ENCODE measurements at places on chromosomes 11 and 22.

- no peak for DNase-seq
Measured at GRCh38 chr11:14124350-14124749, 161.8 kb downstream of the SPON1 start.

DNA sequence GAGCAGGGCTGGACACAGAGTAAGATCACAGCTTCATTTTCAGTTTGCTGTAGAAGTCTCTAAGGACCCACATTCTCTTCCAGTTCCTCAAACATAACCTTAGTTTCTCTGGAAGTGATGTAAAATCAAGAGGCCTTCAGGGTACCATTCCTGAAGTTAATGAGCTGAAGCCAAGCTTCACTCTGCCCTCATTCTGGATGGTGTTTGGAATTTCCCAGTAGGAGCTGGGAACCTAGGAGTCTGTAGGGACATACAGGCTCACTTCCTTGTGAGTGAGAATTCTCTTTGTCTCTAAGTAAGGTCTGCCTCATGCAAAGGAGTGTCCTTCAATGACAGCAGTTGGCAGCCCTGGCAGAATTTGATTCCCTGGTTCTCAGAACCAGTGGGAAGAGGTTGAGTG is 142.4 kb upstream of the NARS2 start:
- no peak for DNase-seq

DNA sequence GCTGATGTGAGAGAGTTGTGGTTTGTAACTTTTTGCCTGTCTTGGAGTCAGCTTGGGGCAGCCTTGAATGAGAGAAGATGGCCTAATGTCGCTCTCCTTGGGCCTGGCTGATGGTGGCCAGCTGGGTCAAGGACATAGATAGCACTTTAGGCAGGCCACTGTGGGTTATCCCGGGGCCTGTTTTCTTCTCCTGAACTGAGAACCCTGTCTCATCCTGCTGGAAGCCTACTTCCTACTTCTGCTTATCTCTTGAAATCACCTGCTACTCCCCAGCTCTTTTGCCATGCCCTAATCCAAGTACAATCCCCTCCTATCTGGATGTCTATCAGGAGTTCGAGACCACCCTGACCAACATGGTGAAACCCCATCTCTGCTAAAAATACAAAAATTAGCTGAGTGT is 49.5 kb downstream of the OSBP2 start:
- no peak for DNase-seq

DNA sequence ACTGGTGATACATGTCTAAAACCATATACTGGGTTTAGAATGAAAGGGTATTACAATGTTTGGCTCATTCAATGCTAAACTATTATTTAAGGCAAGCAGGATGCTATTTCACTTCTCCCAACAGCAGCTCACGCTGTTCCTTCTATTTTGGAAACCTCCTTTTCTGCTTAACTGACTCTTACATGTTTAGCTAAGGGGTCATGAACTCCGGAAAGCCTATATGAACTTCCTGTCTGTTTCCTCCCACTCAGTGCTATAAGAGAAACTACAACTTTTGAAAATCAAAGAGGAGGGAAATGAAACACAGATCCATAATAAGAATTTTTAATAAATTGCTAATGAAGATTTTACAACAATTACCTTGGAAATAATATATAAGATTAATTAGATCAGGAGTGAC is 30.9 kb downstream of the SLC36A4 start:
- DNase-seq = peak; percentile 54

DNA sequence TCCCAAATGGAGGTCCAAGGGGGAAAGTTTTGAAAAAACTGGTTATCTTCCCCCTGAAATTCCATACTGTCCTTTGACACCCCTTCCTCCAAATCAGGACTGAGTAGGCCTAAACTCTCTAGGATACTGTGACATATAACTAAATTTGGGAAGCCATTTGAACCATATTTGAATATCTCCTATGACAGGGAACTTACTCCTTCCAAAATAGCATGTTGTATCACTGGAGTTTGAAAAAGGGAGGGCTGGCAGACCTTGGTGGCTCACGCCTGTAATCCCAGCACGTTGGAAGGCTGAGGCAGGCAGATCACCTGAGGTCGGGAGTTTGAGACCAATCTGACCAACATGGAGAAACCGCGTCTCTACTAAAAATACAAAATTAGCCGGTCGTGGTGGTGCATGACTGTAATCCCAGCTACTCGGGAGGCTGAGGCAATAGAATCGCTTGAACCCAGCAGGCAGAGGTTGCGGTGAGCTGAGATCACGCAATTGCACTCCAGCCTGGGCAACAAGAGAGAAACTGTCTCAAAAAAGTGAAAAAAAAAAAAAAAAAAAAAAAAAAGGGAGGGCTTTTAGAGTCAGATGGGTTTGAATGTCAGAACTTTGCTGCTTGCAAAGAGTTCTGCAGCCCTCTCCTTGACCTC is 42.4 kb downstream of the PIK3C2A start:
- no peak for DNase-seq

- DNase-seq = no peak
Measured at GRCh38 chr11:72220696-72221363, 3.7 kb upstream of the INPPL1 start.

DNA sequence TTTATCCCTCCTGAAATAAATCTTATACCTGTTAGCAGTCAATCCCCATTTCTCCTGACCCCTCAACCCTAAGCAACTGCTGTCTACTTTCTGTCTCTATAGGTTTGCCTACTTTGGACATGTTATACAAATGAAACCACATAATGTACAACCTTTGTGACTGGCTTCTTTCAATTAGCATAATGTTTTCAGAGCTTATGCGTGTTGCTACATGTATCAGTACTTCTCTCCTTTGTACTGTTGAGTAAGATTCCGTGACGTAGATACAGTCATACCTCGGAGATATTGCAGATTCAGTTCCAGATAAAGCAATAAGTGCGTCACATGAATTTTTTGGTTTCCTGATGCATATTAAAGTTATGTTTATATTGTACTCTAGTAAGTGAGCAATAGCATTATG is 127.3 kb downstream of the MORC2 start:
- no peak for DNase-seq

DNA sequence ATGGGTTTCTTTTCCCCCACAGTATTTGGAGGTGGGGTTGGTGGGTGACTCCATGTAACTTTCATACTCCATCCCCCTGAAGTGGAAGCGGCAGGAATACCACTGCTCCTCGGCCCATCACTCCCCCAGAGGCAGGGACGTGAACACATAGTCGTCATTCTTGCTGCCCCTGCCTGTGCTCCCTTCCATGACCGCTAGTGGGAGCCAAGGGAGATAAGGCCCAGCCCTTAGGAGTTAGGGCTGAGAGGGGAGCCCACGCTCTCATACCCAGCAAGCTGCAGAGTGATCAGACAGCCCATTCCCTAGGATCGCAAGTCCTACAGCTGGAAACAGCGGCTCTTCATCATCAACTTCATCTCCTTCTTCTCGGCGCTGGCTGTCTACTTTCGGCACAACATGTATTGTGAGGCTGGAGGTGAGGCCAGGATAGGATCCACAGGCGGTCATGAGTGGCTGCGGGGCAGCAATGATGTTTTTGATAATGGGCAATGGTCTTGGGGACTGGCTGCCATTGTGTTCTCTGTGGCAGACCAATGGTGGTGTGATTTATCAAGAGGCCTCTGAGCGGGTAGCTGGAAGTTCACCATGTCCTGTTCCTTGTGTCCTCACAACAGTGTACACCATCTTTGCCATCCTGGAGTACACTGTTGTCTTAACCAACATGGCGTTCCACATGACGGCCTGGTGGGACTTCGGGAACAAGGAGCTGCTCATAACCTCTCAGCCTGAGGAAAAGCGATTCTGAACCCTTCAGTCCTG is 15.9 kb downstream of the RHOG start:
- peak; percentile 94 for DNase-seq

DNA sequence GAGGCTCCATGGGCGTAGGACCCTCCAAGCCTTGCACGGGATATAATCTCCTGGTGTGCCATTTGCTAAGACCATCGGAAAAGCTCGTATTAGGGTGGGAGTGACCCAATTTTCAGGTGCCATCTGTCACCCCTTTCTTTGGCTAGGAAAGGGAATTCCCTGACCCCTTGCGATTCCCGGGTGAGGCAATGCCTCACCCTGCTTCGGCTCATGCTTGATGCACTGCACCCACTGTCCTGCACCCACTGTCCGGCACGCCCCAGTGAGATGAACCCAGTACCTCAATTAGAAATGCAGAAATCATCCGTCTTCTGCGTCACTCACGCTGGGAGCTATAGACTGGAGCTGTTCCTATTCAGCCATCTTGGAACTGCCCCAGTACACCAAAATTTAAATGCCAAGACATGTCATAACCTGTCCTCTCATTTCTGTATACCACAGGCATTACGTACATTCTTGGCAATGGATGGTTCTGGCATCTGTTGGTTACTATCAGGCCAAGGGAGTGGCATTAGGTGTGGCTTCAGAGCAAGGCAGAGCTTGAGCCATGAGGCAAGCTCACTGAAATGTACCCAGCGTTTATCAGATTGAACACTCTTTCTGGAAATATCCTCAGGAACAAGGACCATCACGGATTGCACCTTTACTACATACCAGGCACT is 95.4 kb upstream of the GALNT18 start:
- DNase-seq = no peak

GRCh38 chr11:22792497-22792896 is 37.1 kb downstream of the SVIP start:
- no peak for DNase-seq

DNA sequence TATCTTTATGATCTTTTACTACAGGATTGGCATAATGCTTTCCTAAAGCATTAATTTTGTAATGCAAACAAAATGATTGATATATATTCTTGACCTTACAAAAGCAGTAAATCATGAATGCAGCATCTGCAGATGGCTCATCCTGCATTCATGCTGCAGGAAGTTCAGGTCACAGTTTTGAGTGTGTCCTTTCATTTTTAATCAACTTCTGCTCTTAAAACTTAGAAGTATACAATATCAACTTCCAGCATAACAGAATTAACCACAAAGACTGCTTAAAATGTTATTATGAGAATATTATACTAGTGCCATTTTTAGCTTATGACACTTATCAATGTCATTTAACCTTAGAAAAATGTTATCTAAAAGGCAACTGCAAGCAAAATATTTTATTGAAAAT is 54.0 kb downstream of the SLC36A4 start:
- no peak for DNase-seq

GRCh38 chr22:20583471-20583922 is 76.1 kb downstream of the MED15 start:
- no peak for DNase-seq

GRCh38 chr11:118907051-118908042 is 18.4 kb downstream of the BCL9L start:
- DNase-seq = peak; percentile 62

DNA sequence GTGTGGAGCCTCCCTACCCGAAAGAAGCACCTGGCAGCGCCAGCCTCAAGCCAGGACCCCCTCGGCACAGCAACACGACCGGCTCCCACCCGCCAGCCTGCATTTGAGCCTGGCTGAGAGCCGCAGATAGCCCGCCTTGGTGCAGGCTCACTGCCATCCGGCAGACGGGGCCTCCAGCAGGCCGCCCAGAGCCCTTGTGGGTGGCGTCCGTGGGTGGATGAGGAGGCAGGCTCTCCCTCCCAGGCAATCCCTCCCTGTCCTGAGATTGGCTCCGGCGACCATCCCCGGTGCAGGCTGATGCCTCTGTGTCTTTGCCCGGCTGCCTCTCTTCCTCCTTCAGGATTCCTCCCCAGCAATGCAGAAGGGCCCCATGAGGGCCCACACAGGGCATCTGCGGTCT is 1527.9 kb downstream of the BRD1 start:
- DNase-seq = no peak

DNA sequence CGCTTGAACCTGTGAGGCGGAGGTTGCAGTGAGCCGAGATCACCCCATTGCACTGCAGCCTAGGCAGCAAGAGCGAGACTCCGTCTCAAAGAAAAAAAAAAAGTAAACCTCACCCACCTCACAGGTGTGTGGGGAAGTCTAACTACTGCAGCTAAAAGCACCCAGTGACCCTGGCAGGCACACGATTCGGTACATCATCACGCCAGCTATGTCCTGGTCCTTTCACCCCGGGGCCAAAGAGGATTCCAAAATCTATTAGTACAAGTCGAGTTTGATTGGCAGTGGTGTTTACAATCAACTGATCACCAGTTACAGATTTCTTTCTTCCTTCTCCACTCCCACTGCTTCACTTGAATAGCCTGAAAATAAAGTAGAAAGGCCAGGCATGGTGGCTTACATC is 6.3 kb downstream of the TST start:
- DNase-seq = no peak

DNA sequence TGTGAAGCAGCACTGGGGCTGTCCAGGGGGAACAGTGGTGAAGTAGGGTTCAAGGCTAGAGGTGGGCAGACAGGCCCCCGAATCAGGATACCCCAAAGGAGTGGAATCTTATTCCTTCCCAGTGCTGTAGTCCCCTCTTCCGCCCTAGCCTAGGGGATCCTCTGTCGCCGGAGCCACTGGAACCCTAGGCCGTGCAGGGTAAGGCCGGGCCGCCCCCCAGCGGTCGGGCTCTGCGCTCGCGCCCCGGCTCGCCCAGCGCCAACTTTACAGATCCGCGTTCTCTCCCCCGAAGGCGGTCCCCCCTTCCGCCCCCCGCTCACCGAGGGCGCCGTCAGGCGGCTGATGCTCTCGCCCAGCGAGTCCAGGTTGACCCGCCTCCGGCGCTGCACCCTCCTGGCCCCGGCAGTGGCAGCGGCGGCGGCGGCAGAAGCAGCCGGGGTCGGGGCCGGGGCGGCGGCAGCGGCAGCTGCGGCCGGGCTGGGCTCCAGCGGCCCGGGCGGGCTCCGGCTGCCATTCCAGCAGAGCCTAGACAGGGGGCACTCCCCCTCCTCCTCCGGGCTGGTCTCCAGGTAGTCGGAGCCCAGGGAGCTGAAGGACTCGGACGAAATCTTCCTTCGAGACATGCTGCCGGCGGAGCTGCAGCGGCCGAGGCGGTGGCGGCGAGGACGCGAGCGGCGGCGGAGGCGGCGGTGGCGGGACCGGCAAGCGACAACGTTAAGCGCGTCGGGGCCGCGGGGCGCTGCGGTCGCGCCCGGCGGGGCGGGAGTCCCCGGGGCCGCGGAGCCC is 650 bp downstream of the GUCY1A2 start:
- DNase-seq = no peak

- no peak for DNase-seq
Measured at GRCh38 chr22:19756288-19757128, 4.1 kb upstream of the TBX1 start.

DNA sequence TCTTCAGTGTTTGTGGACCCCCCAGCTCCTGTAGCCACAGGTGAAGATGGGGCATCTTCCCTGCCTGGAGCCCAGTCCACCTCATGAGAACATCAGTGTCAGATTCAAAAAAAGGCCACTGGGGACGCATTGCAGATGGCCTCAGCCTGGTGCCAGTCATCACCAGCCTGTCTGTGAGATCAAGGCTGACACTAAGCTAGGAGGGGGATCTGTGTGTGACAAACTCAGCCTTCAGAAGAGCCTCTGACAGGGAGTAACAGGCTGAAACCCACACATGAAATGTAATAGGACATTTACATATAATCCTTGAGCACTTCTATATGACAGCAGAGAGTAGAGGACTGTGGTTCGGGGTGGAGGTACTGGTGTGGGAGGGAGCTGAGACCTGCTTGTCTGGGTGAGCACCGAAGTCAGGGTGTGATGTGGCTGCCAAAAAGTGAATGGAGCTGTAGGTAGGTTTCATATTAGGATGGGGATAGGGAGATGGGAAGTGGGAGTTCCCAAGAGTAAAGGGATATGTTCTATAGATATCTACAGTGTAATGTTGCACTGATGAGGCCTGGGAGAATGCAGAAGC is 20.5 kb upstream of the CCDC134 start:
- DNase-seq = no peak

All from inflammatory macrophage treated with lipopolysaccharide for 1 hour (primary cell).